ENCODE measurements at places on chromosomes 13 and 19.

- DNase-seq, result no peak
Measured at GRCh38 chr19:21328406-21328805, 804 bp downstream of the ZNF708 start.

DNA sequence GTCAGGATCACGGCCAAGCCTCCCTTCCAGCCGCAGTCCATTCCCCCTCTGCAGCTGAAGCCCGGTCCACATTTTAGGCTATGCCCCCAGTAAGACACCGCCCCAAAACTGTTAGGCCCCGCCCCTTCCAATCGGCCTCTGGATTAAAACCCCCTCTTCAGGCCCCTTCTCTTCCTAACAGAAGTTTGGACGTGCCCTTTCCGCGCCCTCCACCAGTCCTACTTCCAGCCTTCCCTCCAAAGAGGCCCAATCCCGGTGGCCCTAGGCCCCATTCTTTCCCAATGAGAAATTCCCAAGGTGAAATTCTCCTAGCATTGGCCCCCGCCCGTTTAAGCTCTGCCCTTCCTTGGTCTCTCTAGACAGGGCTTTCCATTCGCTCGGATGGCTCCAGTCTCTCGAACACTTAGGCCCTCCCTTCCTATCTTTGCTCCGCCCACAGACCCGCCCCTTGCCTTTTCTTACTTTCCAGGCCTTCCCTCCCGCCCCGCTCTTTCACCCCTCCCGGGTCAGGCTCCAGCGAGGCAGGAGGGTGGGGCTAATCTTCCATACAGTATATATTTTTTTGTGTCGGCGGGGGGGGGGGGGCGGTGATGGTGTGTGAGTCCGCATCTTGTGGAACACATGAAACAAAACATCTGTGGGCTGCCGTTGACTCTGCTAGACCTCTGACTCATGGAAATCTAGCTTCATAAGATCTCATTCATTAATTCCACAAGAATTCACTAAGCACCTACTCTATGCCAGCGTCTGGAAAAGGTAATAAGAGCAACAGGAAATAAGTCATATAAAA is 13.6 kb downstream of the LTBP4 start:
- DNase-seq, result no peak

- no peak for DNase-seq
Measured at GRCh38 chr19:14409146-14410023, 9.8 kb downstream of the DDX39A start.

DNA sequence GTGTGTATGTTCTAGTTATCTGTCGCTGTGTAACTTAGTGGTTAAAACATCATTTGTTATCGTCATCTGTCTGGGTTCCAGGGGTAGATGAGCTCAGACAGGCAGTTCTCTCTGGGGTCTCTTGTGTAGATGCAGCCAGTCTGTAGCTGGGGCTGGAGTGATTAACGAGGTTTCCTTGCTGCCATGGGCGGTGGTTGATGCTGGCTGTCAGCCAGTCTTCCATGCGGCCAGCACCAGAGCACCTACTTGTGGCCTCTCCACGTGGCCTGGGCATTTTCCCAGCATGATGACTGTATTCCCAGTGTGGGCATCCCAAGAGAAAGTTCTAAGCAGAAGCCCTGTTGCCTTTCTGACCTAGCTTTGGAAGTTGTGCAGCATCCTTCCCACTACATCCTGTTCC is 10.7 kb downstream of the ERCC5 start:
- no peak for DNase-seq

DNA sequence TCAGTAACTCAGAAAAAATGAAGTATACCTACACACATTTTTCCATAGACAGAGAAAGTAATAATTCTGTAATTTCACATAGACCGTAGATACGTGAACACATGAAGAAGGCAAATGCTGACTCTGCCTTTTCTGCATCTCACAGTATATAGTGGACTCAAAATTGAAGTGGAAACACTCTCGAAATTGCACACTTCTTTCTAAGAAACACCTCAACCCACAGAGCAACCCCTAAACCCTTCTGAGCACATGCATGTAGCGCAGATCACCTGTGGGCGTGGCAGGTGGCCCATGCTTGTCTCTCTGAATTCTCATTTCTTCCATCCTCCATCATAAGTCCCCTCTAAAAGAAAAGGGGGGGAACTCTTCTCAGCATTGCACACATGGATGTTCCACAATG is 34.7 kb downstream of the COL4A1 start:
- no peak for DNase-seq

- no peak for DNase-seq
Measured at GRCh38 chr13:48231933-48232332, 1.1 kb upstream of the ITM2B start.

DNA sequence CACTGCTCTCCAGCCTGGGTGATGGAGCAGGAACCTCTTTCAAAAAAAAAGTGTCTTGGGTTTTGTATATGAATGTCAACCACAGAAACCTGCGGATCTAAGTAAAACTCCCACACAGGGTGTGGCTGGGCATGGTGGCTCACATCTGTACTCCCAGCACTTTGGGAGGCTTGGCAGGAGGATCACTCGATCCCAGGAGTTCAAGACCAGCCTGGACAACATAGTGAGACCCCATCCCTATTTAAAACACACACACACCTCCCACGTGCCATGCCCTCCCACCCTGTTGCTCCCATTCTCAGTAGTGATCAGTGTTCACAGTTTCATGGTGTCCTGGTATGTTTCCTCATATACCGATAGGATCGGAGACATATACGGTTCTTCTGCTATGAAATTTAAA is 9.2 kb downstream of the TMED1 start:
- DNase-seq, result no peak

GRCh38 chr13:112828082-112828699 is 138.4 kb downstream of the ATP11A start:
- DNase-seq, result no peak

DNA sequence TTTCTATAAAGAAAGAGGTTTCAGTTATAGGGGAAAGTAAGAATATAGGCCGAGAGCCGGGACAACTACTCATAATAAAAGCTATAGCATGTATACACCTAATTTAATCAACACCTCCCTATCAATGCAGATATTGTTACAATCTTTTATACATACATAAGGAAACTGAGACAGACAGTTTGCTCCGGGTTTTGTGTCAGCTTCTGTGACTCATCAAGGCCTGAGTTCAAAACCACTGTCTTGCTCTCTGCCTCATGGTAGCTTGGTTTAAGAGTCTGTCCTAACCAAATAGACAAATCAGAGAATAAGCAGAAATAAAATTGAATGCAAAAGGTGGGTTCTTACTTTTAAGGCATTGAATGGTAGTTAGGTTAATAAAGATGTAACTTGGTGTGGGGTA is 222.9 kb downstream of the GGACT start:
- DNase-seq, result no peak

DNA sequence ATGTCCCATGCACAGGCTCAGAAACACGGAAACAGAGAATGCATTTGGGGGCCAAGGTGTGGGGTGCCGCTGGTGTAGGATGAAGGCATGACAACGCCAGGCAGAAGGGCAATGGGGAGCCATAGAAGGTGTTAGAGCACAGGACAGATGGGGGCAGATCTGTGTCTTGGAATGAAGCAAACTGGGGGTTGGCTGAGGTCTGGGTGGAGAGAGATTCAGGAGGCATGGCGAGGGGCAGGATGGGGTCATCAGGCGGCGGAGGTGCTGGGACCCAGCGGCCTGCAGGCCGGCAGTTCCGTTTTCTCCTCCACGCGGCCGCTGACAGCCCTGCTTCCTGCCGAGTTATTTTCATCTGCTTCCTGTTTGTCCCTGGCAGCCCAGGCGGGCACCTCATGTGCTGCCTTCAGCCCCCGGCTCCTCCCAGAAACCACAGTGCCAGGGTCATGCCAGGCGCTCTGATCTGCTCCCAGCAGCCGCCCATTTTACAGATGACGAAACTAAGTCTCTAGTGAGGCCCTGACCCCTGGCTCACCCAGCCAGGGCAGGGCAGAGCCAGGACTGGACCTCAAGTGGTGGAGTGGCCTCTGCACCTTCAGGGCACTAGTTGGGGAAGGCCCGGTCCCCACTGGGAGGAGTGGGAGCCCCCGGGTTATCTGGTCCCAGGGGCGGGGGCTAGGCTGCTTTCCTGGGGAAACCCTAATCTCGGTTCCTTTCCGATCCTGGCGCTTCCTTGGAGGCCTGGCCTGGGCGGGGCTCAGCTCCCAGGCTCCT is 2.2 kb downstream of the ARHGAP45 start:
- no peak for DNase-seq

- DNase-seq, result no peak
Measured at GRCh38 chr19:48085076-48085475, 25.5 kb downstream of the PLA2G4C start.

DNA sequence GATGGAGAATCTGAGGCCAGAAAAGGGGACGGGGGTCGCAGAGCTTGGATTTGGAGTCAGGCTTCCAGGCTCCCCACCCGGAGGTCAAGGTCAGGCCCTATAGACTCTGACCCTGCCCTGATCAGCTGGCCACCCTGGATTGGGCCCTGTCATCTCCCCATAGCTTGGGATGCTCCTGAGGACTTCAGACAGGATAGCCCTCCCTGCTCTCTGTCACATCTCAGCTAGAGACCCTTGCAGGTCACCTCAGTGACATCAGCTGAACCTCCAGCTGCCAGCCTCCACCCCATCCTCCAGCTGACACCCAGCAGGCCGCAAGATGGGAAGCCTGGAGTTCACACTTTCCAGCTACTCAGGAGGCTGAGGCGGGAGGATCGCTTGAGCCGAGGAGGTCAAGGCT is 2.8 kb upstream of the TPM4 start:
- DNase-seq, result no peak

GRCh38 chr19:16380943-16381755 is 56.5 kb downstream of the KLF2 start:
- DNase-seq, result no peak

DNA sequence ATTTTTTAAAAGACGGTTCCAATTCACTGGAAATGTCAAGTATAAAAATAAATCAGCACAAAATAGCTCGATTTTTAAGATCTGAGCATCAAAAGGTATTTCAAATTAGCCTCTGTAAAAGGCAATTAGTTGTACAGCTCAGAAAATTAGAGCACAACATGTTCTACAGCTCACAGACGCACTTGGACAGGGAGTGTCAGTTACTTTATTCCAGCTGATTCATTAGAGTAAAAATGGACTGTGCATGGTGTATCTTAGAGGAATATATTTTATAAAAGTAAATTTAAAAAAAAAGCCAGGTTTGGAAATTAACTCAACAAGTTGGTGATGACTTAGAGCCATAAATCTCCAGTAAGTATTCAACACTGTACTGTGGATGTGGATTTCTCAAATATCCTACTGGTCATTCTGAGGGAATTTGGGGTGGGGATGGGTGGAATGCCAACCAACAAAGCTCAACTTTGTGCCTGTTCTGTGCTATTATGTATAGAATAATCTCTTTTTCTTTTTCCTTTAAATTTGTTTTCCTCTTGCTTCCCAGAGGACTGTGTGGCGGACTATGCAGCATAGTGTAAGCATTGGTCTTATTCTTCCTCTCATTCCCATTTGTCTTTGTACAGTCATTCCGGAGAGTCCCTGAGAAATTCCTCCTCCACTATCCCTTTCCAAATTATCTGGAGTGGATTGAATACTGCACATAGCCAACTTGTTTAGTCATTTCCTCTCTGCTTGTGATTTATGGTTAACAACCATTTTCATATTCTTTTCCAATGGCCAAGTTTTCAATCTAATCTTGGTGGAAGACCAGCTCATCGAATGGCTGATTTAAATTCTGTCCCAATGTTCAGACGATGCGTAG is 169.3 kb downstream of the DCT start:
- no peak for DNase-seq

DNA sequence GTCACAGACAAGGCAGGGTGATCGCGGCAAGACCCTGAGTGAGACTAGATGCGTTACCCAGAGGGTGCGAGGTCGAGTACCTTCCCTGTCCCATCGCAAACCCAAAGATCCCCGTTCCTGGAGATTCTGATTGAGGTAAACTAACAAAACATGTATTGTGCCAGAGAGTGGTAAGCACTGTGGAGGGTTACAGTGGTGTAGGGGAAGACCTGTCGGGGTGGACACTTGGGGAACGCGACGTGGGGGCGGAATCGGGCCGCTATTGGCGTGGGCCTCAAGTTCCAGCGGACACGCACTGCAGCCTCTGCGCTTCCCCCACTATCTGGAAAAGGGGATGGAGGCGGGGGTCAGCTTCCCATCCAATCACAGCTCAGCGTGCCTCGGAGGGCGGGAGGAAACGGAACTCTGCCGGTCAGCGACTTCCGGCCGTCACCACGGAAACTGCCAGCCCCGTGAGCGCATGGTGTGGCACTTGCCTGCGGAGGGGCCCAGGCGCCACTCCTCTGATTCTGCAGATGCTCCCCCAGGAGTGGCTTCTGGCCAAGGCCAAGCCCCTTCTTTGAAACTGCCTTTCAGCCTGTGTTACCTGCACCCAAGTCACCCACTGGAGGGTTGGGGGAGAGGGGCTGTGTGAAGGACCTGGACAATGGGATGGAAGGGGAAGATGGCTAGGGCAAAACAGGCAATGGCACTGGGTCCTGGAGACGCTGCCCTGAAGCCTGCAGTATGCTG is 1.0 kb upstream of the UBE2M start:
- peak; percentile 92 for DNase-seq

GRCh38 chr13:56352361-56352760 is 788.4 kb upstream of the PRR20A start:
- no peak for DNase-seq

- no peak for DNase-seq
Measured at GRCh38 chr19:21883516-21883915, 47.5 kb upstream of the ZNF43 start.

- DNase-seq, result no peak
Measured at GRCh38 chr13:113298043-113298945, 1.3 kb downstream of the LAMP1 start.

- DNase-seq, result no peak
Measured at GRCh38 chr13:42752731-42753130, 28.7 kb upstream of the FAM216B start.

- no peak for DNase-seq
Measured at GRCh38 chr19:2050349-2050990, 574 bp downstream of the MKNK2 start.

- no peak for DNase-seq
Measured at GRCh38 chr13:30158774-30159445, 148.4 kb downstream of the KATNAL1 start.

DNA sequence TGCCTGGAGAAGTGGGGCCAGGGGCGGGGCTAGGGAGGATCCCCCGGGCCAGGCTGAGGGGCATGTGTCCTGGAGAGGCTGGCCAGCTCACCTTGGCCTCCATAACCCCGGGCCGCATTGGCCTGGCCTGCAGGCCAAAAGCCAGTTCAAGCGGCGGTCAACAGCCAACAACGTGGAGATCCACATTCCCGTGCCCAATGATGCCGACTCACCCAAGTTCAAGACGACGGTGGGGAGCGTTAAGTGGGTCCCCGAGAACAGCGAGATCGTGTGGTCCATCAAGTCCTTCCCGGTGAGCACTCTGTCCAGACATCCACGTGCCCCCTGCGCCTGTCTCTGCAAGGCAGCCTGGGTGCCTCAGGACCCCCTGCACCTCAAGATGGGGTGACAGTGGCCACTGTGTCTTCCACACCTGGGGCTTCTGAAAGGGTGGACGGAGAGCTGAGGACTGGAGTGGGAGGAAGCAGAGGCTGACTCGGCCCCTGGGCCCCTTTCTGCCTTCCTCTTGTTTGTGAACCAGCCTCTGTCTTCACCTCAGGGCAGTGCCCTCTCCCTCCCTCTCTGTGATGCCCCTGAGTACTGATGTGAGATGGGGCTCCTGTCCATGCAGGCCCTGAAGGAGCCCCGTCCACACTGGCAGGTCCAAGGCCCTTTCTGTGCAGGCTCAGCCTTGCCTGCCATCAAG is 31.1 kb downstream of the AP1M1 start:
- no peak for DNase-seq
